Stimulated activated CD4-positive, alpha-beta T cell treated with anti-CD3 and anti-CD28 coated beads, Interleukin-15, amount 100 ng/mL, for 1 hour (primary cell): ENCODE measurements at places on chromosomes 2 and 18.

DNA sequence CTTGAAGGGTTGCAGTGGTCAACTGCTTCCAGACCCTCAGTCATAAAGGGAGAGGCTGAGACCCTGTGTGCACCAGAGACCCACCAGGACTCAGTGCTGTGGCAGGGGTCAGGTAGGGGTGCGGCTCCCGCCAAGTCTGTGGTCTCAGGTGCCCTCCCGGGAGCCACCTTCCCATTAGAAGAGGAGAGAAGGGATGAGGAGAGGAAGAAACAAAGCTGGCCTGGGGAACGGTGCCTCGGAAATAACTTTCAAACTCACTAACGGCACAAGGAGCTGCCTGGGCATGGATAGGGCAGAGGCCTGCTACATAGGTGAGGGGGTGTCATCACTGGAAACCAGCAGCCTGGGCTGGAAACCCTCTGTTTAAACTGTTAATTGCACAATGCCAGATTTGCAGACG, 84.9 kb downstream of the TPO start:
- DNase-seq = no peak

DNA sequence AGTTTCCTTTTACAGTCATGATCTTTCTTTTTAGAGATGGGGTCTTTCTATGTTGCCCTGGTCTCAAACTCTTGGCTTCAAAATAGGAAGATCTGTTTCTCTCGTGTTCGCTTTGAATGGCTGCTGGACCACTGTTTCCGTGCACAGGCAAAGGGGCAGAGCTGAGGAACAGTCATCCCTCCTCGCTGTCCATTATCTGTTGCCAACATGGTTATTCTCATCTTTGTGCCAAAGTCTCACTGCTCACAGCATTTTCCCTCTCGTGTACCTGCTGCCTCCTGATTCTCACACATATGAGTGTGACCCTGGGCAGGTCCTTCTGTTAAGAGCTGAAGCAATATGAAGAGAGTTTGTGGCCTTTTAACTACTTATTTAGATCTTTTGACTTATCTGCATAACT, 28.0 kb upstream of the CCNYL1 start:
- DNase-seq = no peak

GRCh38 chr2:53104263-53104662, 663.3 kb upstream of the CHAC2 start:
- DNase-seq = no peak

- DNase-seq = no peak
These were observed 46.9 kb downstream of the NGEF start for GRCh38 chr2:232966122-232966521.

DNA sequence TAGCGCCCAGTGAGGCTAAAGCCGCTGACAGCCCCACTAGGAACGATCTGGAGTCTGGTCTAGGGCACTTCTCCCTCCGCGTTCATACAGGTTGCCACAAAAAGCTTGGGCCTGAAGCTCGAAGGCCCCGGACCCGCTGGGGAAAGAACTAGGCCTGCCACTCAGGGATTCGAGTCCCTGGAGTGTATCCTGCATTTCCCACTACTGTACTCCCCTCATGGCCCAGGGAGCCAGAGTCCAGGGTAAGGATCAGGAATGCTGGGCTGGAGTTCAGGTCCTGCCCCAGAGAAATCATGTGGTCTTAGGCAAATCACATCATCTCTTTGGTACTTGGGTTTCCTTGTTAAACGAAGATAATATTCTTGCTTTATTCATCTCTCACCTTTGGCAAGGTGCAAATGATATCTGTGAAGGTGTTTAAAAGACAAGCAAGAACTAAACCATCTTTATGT, 1.4 kb upstream of the ZFP36L2 start:
- DNase-seq = no peak

- no peak for DNase-seq
These were observed 314.3 kb upstream of the POU3F3 start for GRCh38 chr2:104539649-104540048.
